ENCODE measurements at places on chromosomes 16 and 17.

DNA sequence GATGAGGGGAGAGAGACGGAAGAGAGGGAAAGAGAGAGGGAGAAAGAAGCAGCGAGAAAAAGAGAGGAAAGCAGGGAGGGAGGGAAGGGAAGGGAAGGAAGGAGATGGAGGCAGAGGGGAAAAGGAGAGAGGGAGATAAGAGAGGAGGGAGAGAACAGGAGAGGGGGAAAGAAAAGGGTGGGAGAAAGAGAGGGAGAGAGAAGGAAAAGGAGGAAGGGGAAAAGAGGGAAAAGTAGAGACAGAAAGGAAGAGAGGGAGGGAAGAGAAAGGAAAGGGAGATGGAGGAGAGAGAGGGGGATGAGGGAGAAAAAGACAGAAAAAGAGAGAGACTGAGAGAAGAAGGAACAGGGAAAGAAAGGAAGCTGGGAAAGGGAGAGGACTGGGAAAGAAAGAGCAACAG, 814.4 kb downstream of the CDH11 start:
- no peak for DNase-seq

- no peak for DNase-seq
These were observed 63.9 kb downstream of the NXN start for GRCh38 chr17:915538-916201.

GRCh38 chr17:77182205-77183172, 41.7 kb downstream of the SEC14L1 start:
- no peak for DNase-seq

DNA sequence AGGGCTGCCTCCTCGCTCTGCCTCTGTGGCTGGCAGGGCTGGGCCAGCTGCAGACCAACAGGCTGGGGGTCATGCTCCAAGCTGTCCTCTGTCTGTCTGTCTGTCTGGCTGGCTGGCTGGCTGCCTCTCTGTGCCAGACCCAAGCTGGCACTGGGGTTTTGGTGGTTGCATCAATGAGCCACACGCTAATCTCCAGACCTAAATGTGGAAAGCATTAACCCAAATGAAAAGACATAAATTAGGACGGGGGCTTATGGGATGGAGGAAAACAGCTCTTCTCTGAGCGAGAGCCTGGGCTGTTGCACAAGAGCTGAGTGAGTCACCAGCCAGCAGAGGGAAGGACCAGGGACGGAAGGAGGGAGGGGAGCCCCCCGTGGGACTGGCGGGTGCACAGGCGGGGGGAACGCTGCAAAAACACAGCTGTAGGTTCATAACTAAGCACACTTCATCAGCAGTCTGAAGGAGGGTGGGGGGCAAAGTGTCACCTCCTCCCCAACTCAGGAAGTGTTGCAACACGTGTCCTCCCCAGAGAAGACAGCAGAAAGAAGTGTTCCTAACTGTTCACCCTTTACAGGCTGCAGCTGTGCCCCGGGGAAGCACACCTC, 83.4 kb downstream of the GAS7 start:
- DNase-seq, result peak; percentile 62
